ENCODE measurements at places on chromosomes 1 and 21.
A peak's percentile ranks its signal among the peaks of the same experiment; 100 is the strongest.

GRCh38 chr1:17892225-17892624 lies 137.1 kb downstream of the ACTL8 start:
- no peak for DNase-seq

GRCh38 chr1:155453141-155453540 lies 109.5 kb downstream of the ASH1L start:
- no peak for DNase-seq

DNA sequence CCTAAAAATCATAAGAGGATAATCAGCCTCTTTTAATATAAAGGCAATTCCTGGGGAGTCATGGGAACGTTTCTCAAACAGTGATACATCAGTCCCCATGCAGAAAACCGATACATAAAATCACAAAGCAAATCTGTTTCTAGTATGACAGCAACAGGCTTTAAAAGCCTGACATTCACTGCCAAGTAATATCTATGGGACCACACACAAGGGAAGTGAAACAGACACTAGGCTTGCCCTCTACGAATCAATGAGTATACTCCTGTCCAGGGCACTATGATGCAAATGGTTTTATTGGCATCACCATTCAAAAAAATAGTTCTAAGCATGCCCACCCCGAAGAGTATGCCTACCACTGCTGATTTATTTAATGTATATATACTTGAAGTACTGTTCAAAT lies 54.4 kb downstream of the TIAM1 start:
- no peak for DNase-seq

GRCh38 chr1:44784094-44785028 lies 3.6 kb downstream of the BEST4 start:
- peak; percentile 16 for DNase-seq

GRCh38 chr1:36955016-36955415 lies 79.3 kb downstream of the GRIK3 start:
- no peak for DNase-seq

GRCh38 chr1:191279266-191279800 lies 801.7 kb upstream of the BRINP3 start:
- DNase-seq, result no peak

GRCh38 chr21:42146821-42147220 lies 72.1 kb upstream of the ABCG1 start:
- no peak for DNase-seq

- DNase-seq, result no peak
Observed at GRCh38 chr1:192633533-192634253, 2.3 kb upstream of the RGS13 start.

DNA sequence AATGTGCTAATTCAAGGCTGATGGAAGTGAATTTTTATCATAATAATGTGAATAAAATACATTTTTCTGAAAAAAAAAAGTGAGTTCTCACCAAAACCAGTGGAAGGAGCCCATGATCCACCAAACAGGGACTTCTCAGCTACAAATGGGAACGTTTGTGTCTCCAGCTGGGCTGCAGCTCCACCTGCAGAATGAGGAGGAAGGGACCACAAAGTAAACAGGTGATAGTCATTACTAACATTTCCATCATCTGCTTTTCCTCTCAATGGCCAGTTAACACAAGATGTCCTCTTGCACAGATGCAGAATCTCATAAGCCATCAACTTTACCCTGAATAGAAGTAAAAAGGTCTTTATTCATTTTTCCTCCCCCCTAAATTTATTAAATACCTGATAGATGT lies 246.2 kb downstream of the MRPL39 start:
- no peak for DNase-seq

DNA sequence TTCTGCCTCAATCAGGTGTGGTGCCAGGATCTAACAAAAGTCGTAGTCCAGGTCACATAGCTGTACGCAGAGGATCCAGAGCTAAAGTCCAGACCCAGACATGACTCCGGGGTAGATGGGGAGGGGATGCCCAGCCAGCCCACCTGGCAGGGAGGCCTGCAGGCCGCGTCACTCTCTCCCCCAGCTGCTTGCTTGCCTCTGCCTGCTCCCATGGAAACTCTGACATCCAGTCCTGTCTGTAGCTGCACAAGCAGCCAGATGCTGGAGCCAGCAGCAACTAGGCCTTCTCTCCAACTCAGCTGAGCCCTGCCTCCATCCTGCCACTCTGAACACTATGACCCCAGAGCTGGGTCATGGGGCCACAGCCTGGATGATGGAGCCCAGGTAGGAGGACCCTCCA lies 8.1 kb downstream of the COL8A2 start:
- no peak for DNase-seq

- DNase-seq, result no peak
Observed at GRCh38 chr1:4626061-4626460, 28.3 kb upstream of the AJAP1 start.

- DNase-seq, result no peak
Observed at GRCh38 chr1:12146343-12147112, 20.3 kb upstream of the TNFRSF1B start.

- no peak for DNase-seq
Observed at GRCh38 chr1:26041978-26042377, 3.9 kb downstream of the SLC30A2 start.

- peak; percentile 68 for DNase-seq
Observed at GRCh38 chr21:42062236-42063022, 8.7 kb upstream of the UMODL1 start.

- DNase-seq, result no peak
Observed at GRCh38 chr1:49098866-49099265, 322.2 kb upstream of the BEND5 start.

- peak; percentile 8 for DNase-seq
Observed at GRCh38 chr1:168408884-168409283, 128.2 kb downstream of the TBX19 start.

- DNase-seq, result no peak
Observed at GRCh38 chr1:99964806-99965205, 5.0 kb upstream of the SLC35A3 start.

- DNase-seq, result peak; percentile 75
Observed at GRCh38 chr1:116418091-116418830, 45.2 kb downstream of the ATP1A1 start.

DNA sequence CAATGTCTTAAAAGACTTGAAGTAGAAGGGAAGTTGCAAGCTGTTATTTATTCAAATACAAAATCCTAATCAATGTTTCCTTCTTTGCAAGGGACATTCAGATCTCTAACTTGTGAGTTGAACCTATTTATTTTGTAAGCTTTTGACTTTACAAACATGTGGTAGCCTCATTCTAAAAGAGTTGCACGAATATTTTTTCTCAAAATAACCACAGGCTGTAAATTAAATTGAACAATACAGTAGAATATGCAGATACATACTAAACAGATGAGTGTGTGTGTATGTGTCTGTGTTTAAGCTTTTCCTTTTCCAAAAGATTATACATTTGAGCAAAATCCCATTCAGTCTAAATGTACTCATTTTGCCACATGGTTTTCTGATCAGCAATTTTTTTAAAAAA lies 4.8 kb upstream of the DYNLT5 start:
- DNase-seq, result no peak

GRCh38 chr1:110012100-110012780 lies 22.2 kb upstream of the STRIP1 start:
- no peak for DNase-seq

- DNase-seq, result no peak
Observed at GRCh38 chr1:7921796-7922195, 18.8 kb downstream of the TNFRSF9 start.

DNA sequence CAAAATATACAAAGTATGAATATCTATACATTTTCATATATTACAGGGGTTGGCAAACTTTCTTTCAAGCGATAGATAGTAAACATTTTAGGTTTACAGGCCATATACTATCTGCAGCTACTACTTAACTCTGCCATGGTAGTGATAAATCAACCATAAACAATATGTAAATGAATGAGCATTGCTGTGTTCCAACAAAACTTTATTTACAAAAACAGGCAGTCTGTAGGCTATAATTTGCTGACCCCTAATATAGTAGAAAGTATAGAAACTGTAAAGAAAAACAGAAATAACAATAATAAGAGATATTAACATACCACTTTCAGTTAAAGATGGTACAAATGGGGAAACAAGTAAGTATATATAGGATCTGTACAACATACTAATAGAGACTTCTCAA lies 58.1 kb downstream of the COLGALT2 start:
- DNase-seq, result no peak

- no peak for DNase-seq
Observed at GRCh38 chr1:215992620-215993019, 425.5 kb downstream of the KCTD3 start.

- DNase-seq, result no peak
Observed at GRCh38 chr1:50774759-50775351, 185.2 kb downstream of the FAF1 start.

DNA sequence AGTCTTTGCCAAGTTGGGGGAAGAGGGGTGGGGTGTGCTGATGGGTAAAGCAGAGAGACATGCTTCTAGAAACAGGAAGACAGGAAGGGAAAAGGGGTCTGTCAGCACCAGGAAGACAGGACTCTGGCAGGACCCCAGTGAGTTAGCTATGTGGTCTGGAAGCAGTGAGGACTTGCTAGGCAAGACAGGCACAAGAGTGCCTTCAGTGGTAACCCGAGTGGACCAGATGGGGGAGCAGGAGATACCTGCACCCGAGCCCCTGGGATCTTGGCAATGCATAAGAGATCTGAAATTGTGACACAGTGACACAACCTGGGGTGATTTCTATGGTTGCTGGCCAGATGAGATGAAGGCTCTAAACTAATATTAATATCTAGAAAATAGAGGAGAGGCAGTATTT lies 7.0 kb downstream of the TLR5 start:
- DNase-seq, result no peak

DNA sequence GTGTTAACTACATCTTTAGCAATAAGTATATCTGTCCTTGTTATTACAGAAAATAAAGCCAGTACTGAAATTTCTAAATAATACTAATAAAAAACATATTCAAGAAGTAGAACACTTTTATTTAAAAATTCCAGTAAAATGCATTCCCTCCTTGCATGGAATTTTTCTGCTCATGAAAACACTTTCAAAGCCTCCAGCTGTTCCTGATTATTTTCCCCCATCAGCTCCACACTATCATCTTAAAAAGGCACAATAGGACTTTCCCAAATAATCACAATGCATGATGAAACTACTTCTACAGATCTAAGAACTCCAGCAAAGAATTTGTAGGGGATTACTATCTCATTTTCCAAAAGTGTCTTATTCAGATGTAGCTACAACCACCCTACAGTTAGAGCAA lies 162.6 kb upstream of the USP25 start:
- DNase-seq, result no peak

GRCh38 chr1:148263128-148263905 lies 111.2 kb upstream of the NBPF11 start:
- DNase-seq, result peak; percentile 28

DNA sequence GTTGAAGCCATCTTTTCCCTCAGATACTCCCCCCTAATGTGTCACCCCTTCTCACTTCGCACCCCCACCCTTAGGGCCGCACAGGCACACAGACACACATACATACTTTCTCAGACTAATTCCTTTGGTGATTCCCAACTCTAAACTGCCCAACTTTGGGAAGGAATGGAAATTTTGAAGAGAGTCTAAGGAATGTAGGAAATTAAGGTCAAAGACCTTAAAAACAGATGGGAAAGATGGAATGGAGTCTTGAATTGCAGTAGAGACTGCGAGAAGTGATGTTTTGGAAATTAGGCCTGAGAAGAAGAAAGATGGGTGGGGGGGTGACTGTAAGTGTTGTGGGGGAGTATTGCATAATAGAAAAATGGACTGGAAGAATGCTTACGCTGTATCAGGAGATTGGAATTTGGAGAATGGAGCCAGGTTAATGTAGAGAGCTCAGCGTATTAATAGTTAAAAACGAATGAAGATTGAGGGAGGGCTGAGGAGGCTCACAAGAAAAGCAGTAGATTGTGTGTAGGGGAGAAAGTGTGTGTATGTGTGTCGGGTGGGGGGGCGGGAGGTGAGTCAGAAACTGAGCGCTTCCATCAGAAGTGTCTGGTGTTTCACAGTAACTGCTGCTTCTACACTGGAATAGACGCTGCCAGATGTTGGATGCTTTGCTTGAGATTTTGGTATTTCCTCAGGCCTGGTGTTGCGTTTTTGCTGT lies 1.7 kb downstream of the PIP5K1A start:
- no peak for DNase-seq

GRCh38 chr21:41933313-41934079 lies 20.3 kb downstream of the C2CD2 start:
- no peak for DNase-seq

- DNase-seq, result no peak
Observed at GRCh38 chr1:178509414-178510007, 3.4 kb upstream of the TEX35 start.

DNA sequence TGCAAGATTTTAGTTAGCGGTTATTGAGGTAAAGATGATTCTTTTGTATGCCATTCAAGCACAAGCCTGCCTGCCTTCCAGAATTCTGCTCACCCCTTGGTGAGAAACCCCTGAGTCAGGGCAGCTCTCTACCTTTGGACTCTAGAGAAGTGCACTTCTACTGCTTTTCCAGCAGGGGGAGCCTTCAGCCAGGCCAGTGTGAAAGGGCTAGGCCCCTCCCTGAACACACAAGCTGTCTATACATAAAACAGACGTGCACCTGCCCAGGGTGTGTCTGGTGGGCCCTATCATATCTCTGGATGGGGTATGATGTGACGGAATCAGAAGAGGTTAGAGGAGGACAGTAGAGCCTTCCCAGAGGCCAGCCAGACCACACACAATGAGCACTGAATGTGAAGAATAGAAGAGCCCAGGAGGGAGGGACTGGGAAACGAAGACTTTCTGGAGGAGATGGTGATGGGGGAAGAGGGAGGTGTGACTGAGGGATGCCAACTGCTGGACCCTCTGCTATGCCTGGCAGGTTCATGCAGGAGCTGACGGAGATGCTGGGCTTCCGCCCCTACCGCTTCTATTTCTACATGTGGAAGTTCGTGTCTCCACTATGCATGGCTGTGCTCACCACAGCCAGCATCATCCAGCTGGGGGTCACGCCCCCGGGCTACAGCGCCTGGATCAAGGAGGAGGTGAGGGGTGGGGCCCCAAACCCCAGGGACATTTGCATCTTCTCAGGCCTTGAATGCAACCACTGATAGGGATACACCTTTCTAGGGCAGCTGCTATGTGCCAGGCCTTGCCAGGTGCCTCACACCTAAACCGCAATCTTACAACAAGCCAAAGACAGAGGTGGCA lies 13.0 kb upstream of the KCNC4 start:
- DNase-seq, result no peak

DNA sequence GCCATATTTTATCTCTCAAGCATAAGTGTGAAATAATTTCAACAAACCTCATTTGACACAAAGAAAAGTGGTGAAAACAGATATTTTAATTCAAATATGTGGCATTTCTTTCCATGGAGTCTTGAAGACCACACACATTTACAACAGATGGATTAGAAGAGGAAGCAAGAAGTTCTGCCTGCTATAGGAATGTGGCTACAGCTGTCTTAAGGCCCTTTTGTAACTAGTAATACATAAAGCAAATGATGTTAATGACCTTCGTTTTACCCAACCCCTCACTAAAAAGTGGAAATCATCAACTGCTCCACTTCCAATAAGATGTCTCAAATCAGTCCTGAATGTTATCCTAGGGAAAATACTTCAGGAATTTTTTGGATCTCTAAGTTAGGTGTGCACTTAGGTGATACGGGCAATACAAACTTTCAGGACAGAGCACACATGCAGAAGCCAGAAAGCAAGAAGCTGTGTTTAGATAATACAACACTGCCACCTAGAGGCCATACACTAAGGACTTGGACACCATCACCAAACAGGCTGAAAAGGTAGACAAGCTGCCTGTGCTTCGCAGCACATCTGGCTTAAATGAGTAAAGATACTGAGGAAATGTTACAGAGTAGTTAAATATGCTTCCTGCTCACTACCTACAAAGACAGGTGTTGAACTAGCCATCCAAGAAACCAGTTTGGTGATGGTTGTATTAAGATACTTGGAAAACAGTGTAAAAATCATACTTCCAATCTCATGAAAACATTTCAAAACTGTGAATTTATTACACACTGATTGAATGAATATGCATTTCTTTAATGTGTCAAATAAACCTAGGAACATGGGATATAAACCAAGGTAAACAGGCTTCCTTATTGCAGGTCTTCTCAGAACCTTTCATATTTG lies 24.4 kb downstream of the RRAGC start:
- no peak for DNase-seq

Data from activated T-helper 1 cell treated with anti-CD3 and anti-CD28 coated beads, Interleukin-2, amount 50 U/mL, for 16 hours (primary cell).